Activated CD4-positive, alpha-beta memory T cell treated with anti-CD3 and anti-CD28 coated beads, Interleukin-2, amount 10 ng/mL, durations not matched to agents 7 days and 5 days (primary cell): ENCODE measurements at places on chromosomes 3 and 15.

GRCh38 chr15:101479851-101480612 is 9.5 kb downstream of the PCSK6 start:
- DNase-seq: no peak

DNA sequence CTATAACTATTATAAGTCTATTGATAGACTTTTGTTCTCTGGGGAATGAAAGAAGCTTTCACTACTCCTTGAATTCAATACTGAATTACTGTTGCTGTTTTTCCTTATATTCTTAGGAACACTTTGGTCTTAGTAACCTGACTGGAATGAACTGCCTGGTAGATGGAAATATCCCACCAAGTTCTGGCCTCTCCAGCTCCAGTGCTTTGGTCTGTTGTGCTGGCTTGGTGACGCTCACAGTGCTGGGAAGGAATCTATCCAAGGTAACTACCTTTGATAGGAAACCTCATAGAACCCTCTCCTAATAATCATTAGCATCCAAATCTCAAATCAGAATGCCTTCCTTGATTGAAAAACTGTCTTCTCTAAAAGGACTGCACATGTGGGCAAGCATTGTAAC is 69.1 kb downstream of the GALK2 start:
- no peak for DNase-seq

- DNase-seq: no peak
These were observed 279.1 kb upstream of the THRB start for GRCh38 chr3:24773798-24774197.

GRCh38 chr3:38348903-38349302 is 2.3 kb downstream of the XYLB start:
- no peak for DNase-seq

DNA sequence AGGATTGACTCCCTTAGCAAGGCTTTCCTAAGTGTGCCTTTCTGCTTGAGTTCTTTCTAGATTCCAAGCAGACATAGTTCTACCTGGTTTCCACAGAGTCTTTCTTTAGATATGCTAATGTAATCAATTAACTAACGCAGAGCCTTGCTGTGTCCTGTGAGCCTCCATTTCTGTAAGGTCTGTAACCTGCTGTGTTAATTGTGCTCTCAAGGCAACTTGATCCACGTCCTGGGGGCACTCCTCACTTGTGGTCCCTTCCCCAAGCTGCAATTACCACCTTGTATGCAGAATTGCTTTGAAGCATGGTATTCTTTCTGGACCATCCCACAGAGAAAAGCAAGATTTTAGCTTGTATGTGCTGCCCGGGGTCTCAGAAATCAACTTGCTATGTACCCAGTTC is 29.5 kb upstream of the THSD4 start:
- no peak for DNase-seq

DNA sequence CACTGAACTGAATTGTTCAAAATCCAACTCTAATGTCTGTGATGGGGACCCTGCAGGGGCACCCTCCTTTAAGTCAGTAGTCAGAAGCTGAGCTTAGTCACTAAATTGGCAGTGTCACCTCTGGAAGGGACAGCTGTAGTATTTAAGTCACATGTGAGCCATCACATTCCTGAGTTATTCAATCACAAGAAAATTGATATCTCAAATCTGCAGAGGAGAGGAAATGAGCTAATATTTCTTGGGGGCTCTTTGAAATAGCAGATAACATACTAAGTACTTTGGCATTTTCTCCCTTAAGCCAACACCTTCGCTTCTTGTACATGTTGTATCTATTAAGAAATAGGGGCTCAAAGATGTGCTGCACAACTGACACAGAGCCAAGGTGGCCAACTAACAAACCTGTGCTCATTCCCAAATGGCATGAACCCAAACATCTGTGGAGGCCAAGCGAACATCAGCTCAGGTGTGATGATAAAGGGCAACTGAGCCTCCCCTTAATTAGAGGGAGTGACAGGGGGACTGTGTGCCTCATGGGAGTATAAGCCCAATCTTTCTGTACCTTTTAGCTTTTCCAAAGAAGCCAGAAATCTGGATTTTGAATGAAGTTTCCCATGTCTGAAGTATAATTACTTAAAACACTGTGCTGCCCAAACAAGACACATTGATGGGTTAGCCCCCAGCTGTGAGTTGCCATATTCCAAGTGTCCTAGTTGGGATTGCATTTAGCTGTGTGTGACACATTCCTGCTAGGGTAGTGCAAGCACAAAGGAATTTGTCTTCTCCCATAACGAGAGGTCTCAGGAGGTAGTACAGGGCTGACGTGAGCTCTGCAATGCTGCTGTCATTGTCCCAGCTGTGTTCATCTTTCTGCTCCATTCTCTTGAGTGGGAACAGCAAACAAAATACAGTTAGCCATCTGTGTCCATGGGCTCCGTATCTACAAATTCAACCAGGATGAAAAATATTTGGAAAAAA is 63.3 kb downstream of the ABHD5 start:
- no peak for DNase-seq

GRCh38 chr3:97827741-97828471 is 6.1 kb downstream of the CRYBG3 start:
- no peak for DNase-seq

DNA sequence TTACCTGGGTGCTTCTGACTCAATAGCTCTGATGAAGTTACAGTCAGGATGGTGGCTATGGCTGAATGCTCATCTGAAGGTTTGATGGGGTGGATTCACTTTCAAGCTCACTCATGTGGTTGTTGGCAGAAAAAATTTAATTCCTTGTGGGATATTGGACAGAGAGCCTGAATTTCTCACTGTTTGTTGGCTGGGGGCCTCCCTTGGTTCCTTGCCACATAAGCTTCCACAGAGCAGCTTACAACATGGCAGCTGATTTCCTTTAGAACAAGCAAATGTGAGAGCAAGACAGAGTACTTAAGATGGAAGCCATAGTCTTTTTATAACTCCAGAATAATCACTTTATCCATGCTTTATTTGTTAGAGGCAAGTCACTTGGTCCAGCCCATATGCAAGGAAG is 150.6 kb downstream of the PPM1L start:
- DNase-seq: no peak

- peak; percentile 63 for DNase-seq
These were observed 15.4 kb downstream of the IDH2 start for GRCh38 chr15:90086868-90087268.

- no peak for DNase-seq
These were observed 9.2 kb upstream of the SHC4 start for GRCh38 chr15:48972750-48973503.

DNA sequence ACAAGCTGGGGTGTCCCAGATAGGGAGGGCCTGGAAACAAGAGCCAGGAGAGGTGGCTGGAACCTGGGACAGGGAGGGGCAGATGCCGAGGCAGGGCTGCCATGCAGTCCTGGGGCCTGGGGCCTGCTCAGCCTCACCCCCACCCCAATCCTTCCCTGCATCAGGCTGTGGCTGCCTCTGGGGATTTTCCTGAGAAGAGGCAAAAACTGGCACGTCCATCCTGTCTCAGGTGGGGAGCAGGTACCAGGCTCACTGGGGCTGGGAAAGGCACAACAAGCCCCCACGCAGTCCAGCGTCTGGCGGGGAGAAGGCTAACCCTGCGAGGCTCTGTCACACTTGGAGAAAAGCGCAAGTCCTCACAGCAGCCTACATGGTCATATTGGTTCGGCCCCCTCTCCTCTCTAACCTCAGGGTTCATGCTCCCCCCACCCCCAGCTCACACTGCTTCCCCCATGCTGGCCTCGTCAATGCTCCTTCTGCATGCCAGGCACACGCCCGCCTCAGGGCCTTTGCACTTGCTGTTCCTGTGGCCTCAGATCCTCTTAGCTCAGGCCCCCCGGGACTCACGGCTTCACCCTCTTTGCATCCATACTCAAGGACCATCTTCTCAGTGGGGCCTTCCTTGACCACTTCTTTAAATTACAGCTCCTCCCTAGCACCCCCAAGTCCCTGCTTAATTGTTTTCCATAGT is 53.1 kb downstream of the LINGO1 start:
- no peak for DNase-seq

- DNase-seq: peak; percentile 66
These were observed 258.7 kb upstream of the TGFBR2 start for GRCh38 chr3:30347679-30348216.

GRCh38 chr3:178485756-178486155 is 50.5 kb upstream of the KCNMB2 start:
- no peak for DNase-seq

DNA sequence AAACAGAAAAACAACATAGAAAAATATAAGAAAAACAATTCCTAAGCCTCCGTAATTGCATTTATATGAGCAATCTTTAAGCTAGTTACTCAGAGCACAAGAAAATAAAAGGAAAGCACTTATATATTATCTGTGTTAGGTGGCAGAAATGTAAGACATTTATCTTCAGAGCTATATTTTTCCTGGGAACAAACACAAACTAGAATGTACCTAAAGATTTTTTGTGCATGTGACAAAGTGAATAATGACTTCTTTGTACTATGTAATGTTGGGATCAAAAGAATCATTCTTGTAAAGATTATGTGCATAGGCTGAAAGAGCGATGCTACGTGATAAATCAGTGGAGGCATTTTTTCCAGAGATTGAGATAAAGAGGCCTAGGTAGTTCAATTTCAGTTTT is 111.3 kb upstream of the GMNC start:
- no peak for DNase-seq

- DNase-seq: no peak
These were observed 140.8 kb downstream of the OSBPL10 start for GRCh38 chr3:31840252-31840651.

- no peak for DNase-seq
These were observed 18.9 kb downstream of the WNT5A start for GRCh38 chr3:55468251-55468650.

GRCh38 chr3:3065876-3066275 is 44.3 kb downstream of the IL5RA start:
- DNase-seq: no peak

DNA sequence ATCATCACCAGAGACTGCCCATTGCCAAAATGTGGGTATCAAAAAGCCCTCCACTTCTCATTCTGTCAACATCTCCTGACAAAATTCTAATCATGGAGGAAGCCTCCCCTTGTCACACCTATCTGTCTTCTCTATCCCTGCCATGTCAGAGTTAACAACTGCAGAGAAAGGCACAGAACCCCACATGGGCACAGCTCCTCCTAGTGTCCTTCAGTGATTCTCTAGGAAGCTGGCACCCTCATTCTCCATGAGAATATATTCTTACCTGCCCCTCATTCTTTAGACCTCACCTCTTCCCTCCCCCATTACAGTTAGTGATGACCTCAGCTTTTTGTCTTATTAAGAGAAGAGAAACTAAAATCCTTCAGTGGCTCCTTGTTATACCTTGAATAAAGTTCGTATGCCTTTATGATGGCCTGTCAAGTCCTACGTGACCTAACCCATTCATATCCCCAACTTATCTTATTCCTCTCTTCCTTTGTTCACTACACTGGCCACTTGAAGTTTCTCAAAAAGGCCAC is 44.6 kb downstream of the NME9 start:
- DNase-seq: no peak

- no peak for DNase-seq
These were observed 133.2 kb upstream of the TOPAZ1 start for GRCh38 chr3:44108481-44108880.

GRCh38 chr3:46504789-46505188 is 7.0 kb downstream of the RTP3 start:
- no peak for DNase-seq

- no peak for DNase-seq
These were observed 630.2 kb downstream of the ZNF385D start for GRCh38 chr3:21120826-21121225.

- no peak for DNase-seq
These were observed 63.5 kb downstream of the UACA start for GRCh38 chr15:70699890-70700289.

GRCh38 chr3:58322793-58323192 is 9.9 kb upstream of the PXK start:
- DNase-seq: no peak

- no peak for DNase-seq
These were observed 292.8 kb downstream of the BCHE start for GRCh38 chr3:165544432-165544831.

GRCh38 chr3:187131981-187132380 is 7.3 kb downstream of the RPL39L start:
- no peak for DNase-seq

- no peak for DNase-seq
These were observed 54.8 kb downstream of the MYO9A start for GRCh38 chr15:72063186-72063585.

DNA sequence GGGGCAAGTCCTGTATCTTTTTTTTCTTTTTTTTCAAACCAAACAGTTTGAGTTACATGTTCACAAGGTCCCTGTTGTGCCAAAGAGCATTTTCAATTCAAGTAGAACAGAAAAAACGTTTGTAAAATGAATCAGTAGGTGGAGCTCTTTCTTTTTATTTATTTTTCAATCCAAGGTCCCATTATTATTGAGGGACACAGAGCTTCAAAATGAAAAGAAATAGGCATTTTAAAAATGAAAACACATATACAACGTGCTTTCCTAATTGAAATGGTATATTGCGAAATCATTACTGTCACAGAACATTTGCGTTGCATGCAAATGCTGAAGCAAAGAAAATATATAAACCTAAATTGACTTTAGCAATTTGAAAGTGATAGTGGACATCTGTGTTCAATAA is 711.0 kb downstream of the MECOM start:
- DNase-seq: no peak

DNA sequence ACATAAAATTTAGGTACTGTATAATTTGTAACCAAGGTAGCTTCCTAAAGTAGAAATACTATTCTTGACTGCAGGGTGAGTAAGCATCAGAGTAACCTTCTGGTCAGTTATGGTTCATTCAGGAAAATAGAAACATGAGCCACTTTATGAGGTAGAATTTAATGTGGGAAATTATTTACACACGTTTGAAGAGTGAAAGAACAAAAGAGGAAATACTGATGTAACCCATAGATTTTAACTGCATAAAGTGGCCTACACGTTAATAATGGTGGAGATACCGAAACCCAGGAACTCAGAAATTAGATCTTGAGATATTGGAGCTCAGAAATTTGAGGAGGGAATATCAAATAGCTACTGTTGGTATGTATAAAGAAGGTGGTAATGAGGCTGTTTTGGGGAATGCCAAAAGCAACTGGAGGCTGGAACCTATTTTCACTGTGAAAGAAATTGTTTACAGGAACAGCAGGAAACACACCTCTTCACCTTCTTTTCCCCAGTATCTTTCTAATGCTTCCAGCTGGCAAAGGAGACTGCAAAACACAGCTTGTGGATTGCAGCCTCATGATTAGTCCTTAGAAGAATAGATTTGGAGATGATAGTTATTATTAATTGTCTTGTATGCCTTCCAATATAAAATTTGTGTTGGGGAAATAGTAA is 216.1 kb downstream of the DOCK3 start:
- DNase-seq: no peak

DNA sequence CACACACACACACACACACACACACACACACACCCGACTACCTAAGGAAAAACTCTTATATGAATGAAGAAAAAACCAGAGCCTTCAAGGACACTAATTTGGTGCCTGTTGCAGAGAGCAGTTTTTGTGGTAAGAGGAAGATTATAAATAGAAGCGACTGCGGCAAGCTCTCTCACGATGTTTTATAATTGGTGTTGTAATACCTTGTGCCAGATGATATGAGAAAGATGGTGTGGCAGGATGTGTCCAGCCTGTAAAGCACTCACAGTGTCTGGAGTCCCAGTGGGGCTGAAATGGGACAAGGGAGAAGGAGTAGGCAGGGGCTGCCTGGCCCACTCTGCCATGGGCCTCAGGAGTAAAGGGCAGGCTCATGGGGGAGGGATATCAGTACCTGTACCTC is 839.9 kb downstream of the AGBL1 start:
- no peak for DNase-seq
